Right renal pelvis (tissue), 4 donors: ENCODE measurements at places on chromosomes 2 and 18.
A peak's percentile ranks its signal among the peaks of the same experiment; 100 is the strongest.

DNA sequence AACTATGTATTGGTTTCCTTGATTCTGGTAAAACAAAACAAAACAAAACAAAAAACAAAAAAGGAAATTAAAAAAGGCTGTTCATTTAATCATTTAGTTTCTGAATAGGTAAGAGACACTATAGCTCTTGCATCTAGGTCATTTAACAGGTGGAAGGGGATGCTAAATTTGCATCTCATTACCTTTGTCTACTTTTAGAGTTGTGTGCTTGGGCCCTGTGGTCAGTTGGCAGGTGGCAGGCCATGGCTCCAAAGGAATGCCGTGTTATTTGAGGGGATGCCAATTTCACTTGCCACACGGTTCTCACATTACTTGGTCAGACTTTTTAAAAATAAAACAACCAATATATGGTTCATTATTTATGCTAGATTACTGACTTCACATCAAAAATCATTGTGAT lies 9.2 kb downstream of the GALNT13 start:
- DNase-seq, result no peak

DNA sequence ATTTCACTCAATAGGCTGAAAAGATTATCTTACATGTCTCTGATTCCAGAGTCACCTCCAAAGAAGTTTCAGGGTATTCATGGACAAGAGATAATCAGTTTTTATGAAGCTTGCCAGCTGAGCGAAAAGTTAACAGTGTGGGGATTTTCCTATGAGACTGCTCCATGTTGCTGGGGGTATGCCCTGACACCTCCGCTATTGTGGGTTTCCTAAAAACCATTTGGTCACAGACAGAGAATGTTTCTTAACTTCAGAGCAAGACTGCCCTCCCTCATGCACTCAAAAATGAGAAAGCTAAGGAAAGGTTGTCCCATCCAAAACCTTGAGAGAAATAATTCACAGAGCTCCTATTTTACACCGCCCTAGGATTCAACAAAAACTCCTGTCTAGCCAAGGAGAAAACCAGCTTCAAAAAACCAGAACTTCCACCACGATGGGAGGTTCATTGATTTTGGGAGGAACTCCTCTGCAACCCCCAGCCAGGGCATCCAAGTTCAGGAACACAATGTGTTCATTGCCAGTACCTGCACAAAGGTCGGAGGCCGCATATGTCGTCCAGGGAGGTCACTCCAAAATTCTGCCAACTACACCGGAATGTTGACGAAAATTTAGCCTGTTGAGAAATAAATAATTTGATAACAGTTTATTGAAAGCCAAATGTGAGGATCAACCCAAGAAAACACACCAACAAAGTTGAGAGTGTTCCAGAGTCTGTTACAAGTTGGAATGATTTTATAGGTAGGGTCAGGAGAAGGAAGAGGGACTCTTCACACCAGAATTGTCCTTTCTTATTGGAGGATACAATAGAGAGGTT lies 104.3 kb downstream of the SP100 start:
- no peak for DNase-seq

DNA sequence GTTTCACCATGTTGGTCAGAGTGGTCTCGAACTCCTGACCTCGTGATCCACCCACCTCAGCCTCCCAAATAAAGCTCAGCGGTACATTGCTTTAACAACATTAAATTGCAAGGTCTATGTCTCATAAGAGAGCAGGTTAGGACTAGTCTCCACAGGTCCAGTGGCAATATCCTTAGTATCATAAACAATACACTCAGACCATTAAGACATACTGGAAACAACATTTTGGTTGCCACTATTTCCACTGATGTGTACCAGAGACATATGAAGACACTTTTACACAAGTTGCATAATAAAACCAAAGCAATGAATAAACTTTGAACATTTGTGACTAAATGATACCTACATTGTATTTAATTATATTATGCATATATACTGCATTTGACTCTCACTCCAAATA lies 1130.0 kb downstream of the TSN start:
- DNase-seq, result no peak

GRCh38 chr18:31791817-31792579 lies 31.3 kb upstream of the SLC25A52 start:
- no peak for DNase-seq

GRCh38 chr18:12276736-12277554 lies 22.8 kb downstream of the CIDEA start:
- no peak for DNase-seq

DNA sequence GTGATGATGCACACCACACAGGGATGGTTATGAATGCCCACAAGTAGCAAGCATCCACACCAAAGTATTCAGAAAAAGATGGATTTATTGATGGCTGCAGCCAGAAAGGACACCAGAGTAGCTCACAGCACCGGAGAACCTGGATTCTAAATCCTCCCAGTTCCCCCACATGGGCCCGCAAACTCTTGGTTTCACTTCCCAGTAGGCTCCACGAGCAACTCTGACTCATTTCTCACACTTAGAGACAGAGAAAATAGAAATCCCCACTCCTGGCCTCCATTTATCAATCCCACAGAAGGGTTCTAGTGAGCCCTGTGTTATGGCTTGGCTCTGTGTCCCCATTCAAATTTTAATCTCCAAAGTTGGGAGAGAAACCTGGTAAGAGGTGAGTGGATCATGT lies 426.7 kb upstream of the MYT1L start:
- no peak for DNase-seq

DNA sequence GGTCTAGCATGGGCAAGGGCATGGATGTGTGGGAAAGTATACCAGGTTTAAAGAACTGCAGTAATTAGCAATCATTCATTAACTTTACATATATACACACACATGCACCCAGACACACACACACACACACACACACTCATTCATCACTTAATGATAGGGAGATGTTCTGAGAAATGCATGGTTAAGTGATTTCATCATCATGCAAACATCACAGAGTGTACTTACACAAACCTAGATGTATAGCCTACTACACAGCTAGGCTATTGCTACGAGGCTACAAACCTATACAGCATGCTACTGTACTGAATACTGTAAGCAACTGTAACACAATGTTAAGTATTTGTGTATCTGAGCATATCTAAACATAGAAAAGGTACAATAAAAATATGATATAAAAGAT lies 83.6 kb downstream of the COLEC12 start:
- no peak for DNase-seq

- no peak for DNase-seq
These were observed 111.7 kb downstream of the CDH2 start for GRCh38 chr18:28065031-28065792.

DNA sequence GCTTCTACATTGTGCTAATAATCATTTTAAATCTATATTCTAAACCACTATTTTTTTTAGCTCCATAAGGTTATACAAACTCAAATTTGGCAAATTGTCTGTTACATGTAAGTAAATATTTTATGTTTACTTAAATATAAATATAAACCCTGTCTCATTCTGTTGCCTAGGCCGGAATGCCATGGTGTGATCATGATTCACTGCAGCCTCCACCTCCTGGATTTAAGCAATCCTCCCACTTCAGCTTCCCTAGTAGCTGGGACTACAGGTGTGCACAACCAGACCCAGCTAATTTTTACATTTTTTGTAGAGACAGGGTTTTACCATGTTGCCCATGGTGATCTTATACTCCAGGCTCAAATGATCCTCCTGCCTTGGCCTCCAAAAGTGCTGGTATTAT lies 124.7 kb downstream of the MEIS1 start:
- no peak for DNase-seq

DNA sequence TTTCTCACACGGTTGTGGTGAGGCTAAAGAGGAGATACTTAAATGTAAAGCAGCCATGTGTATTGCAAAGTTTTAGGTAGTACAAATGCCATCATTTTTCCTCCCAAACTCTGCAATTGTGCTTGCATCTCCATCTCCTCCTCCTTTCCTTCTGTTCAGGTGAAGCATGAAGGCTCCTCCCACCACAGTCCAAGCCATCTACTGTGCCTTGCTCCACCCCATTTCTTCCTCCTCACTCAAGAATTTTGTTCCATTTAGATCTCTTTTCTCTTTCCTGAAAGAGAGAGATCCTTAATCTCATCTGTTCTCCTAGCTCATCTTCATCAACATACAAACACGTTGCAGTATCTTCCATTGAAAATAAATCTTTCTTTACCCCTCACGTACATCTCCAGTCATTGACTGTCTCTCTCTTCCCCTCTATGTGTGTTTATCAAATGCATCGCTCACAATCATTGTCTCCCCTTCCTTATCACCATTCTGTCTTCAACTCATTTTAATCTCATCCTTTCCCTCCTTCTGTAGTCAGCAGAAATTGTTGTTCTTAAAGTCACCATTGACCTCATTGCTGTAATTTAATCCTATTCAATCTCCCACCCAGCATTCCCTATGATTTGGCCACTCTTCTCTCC lies 392.1 kb downstream of the RAD51AP2 start:
- no peak for DNase-seq

DNA sequence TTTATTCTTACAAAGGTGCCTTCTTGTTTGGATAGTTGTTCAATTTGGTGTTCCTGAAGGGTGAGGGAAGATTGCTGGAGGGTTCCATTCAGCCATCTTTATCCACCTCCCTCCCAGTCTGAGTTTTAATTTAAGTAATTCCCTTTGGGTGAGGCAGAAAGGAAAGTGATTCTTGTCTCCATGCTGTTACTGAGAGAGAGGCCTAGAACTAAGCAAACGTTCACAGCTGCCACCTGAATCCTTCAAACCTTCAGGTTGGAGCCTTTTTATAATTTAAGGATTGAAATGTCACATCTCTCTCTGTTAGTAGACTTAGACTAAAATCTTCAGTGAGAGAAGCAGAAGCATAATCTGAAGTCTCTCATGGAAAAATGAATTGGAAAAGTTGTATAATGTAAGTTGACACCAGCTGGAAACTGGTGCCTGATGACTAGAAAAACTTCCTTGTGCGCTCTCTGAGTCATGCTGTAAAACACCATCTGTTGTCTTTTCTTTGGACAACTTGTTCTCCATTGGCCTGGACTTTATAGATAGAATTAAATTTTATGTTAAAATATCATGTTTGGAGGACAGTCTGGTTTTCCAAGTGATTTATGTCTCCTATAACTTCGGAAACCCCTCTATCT lies 14.6 kb downstream of the STRADB start:
- DNase-seq, result no peak

DNA sequence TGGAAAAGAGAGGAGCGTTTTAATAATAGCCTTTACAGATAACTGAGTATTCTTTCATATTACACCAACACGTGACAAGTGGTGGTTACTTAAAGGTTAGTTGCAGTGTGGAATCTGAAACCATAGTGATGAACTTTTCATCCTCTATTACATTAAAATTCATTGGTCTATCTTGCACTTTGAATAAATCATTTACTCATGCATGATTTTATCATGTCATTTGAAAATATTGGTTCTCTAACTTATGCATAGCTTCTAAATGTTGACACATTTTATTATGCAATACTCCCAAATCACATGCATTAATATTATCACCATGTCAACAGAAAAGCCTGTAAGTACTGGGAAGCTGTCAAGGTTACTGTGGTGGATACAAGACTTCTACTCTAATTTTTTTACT lies 1432.2 kb downstream of the LRP1B start:
- no peak for DNase-seq

- no peak for DNase-seq
These were observed 31.7 kb downstream of the LPIN2 start for GRCh38 chr18:2981212-2981728.

- DNase-seq, result no peak
These were observed 473 bp downstream of the HJURP start for GRCh38 chr2:233853883-233854240.

DNA sequence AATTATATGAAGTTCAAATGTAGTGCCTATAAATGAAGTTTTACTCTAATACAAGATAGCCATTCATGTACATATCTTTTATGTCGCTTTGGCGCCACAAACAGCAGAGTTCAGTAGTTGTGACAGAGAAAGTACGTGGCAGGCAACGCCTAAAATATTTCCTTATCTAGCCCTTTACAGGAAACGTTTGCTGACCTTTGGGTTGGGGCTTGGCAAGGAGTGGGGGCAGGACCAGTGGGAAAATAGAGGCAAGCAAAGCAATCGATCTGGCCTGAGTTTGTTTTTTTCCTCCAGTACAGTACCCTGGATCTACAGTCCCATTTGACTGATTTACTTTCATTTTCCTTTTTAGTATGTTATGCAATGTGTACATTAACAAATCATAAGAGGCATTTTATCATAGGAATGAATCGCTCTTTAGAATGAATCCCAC lies 13.1 kb downstream of the CCDC68 start:
- DNase-seq, result no peak

GRCh38 chr18:2536493-2536892 lies 34.8 kb downstream of the METTL4 start:
- no peak for DNase-seq

GRCh38 chr18:44602845-44603244 lies 77.8 kb upstream of the SETBP1 start:
- no peak for DNase-seq

GRCh38 chr2:157785866-157786662 lies 90.1 kb downstream of the ACVR1 start:
- no peak for DNase-seq

- no peak for DNase-seq
These were observed 22.4 kb downstream of the ITSN2 start for GRCh38 chr2:24337890-24338289.

DNA sequence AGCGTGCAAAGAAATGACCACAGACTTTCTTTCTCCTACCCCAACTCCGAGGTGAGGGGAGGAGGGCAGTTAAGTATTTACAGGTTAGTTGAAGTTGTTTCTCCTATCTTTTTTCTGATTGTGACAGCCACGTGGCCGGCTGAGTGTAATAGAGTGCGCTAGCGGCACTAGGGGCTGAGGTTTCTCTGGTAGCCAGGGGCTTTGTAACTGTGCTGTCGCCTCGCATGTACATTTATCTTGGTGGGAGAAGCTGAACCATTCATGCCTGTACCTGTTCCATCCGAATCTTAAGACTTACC lies 214.1 kb upstream of the STON1 start:
- DNase-seq, result peak; percentile 11

GRCh38 chr2:112768432-112768831 lies 4.0 kb upstream of the CKAP2L start:
- DNase-seq, result no peak

DNA sequence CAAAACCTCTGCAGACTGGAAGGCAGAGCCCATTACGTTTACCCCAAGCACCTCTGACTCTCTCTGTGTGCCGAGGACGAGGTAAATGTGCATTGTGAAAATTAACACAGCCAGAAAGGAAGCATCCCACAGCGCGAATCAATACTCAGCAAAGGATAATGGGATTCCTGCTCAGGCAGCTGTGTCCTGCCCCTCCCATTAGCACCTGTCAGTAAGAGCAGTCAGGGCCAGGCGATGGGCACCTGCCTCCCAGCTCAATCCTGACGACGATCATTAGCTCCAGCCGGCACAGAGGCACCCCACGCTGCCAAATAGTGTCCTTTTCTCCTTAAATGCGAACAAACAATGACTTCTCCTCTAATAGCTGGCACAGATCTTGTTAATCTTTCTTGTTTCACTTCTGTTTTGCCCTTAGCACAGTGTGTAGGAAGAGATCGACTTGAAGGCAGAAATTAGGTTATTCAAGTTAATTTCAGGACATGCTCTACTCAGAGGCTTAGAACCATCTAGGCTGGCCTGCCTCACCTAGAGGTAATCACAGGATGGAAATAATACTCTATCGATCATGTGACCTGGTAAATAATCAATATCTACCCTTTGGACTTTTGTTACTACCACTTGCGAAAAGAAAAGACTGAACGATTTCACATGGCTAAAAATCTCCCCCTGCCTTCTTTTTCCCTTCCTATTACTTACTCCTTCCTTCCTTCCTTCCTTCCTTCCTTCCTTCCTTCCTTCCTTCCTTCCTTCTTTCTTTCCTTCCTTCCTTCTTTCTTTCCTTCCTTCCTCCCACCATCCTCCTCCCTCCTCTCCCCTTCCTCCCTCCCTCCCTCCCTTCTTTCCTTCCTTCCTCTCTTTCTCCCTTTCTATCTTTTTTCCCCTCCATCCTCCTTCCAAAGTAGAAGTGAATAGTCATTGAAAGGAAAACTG lies 487.9 kb upstream of the ID2 start:
- DNase-seq, result no peak
